ENCODE measurements at places on chromosomes 6 and 20.

- no peak for DNase-seq
Observed at GRCh38 chr6:100118301-100118700, 124.3 kb upstream of the MCHR2 start.

GRCh38 chr6:74280130-74280692 lies 584.2 kb downstream of the CD109 start:
- no peak for DNase-seq

DNA sequence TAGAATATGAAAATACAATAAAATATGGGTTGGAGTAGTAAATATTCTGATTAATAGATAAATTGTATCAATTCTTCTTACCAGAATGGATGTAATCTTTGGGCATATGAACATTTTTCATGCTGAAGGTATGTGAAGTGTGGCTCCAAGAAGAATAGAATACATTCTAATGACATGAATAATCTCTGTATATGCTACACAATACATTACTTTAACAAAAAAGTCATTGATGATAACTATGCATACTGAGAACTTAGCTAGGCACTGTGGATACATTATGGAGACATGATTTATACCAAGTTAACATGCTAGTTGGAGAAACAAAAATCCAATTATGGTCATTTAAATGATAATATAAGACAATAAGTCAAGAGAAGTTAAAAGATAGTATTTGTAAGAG lies 62.7 kb upstream of the HDAC2 start:
- no peak for DNase-seq

GRCh38 chr6:31717499-31718222 lies 2.5 kb downstream of the LY6G6D start:
- no peak for DNase-seq

GRCh38 chr6:89320012-89320559 lies 5.0 kb upstream of the GABRR2 start:
- no peak for DNase-seq

- no peak for DNase-seq
Observed at GRCh38 chr6:7727946-7728854, 2.3 kb downstream of the BMP6 start.

DNA sequence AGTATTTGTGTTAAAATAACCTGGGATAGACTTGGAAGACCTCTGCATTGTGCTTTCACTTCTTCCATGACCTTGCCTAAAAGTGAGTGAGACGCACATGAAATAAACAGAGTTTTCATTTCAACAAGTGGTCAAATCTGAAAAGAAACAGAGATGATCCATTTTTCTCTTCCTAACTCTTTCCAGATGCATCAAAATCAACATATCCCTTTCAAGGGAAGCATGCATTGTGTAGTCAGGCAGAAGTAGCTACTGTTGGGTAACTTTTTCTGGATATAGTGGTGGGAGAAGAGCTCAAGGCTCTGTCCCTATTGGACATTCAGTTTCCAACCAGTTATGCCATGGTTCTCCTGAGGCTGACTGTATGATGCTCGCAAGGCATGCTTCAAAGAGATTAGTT lies 233.0 kb upstream of the JAG1 start:
- DNase-seq = no peak

GRCh38 chr20:20039752-20040387 lies 12.4 kb downstream of the CRNKL1 start:
- no peak for DNase-seq

DNA sequence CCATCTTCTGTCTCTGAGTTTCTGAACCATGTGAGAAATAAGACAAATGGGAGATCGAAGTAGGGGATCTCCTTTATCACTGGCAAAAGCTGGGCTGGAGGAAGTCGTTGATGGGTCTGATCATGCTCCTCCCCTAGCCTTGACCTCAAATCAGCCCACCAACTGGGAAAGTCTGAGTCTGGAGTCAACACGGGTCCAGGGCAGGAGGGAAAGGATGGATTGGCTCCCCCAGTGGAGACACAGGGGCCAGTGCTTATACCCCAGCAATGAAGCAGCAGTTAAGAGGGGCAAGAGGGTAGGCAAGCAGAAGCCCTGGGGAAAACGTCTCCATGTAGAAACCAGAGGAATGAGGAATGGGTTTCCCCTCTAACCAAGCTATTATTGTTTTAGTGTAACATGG lies 152.6 kb downstream of the TBC1D7 start:
- DNase-seq = no peak

GRCh38 chr6:82073484-82073883 lies 174.1 kb downstream of the IBTK start:
- DNase-seq = no peak

DNA sequence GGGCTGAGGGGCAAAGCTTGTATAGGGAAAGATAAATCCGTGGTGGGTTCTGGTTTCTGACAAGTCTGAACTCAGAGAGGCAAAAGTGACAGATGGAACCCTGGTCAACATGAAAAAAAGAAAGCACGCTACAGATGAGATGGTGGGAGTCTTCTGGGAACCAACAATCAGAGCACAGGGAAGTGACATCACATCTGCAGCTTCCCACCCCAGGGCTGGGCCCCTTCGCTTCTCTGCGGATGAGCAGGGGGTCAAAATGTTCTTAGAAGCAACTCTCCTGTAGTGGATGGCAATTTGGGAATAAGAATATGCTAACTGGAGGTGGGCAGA lies 129.2 kb upstream of the AKAP12 start:
- DNase-seq = no peak

DNA sequence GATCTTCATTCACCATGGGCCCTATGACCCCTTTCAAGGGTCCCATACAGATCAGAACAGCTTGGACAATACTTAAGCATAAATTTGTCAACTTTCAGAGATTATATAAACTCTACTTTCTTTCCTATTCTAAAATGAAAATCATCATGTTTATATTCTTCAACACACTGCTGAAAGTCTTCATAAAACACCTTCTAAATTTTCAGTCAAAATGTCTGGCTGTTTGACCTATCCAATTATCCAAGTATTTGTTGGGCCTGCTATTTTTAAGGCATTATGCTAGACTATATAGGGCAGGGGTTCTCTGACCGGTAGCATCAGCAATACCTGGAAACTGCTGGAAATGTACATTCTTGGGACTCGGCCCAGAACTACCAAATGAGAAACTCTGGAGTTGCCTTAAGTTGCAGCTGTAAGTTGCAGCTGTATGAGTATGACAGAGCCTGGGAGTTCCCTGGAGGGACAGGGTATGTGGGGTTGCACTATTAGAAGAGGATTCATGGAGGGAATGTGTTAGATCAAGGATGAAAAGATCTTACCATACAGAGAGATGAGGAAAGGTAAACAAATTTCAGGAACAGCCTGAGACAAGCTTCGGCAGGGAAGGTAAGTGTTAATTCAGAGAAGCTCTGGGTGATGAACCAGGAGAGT lies 293.0 kb downstream of the ADGB start:
- no peak for DNase-seq

Data from hematopoietic multipotent progenitor cell treated with erythropoietin and hydrocortisone succinate and interleukin-3 and kit ligand, for 17 days (in vitro differentiated cells).